ENCODE measurements at places on chromosomes 1 and 21. TPM values are rescaled to one million over a fixed set of nuclear protein-coding genes. Genes with fewer than 3 reads are reported as not detected.

DNAJC28 gene
- 2.4 TPM for total RNA-seq

RNU1-4 gene
- under 0.01 TPM for total RNA-seq

AMPD1 gene
- not detected for total RNA-seq

OR2T11 gene
- total RNA-seq = 8.2 TPM

NTRK1 gene
- not detected for total RNA-seq

VN1R5 gene
- total RNA-seq = not detected

LRRC71 gene
- total RNA-seq = not detected

SPRR5 gene
- total RNA-seq = not detected

CNKSR1 gene
- total RNA-seq = 46.1 TPM

CRYBG2 gene
- 14.5 TPM for total RNA-seq

RNASEL gene
- total RNA-seq = 12.6 TPM

Data from placental epithelial cell (primary cell).